ENCODE measurements at places on chromosomes 1 and 21.

GRCh38 chr1:27968692-27969091 is 8.9 kb downstream of the XKR8 start:
- DNase-seq = no peak

GRCh38 chr1:13892198-13892597 is 192.2 kb downstream of the PRDM2 start:
- no peak for DNase-seq

DNA sequence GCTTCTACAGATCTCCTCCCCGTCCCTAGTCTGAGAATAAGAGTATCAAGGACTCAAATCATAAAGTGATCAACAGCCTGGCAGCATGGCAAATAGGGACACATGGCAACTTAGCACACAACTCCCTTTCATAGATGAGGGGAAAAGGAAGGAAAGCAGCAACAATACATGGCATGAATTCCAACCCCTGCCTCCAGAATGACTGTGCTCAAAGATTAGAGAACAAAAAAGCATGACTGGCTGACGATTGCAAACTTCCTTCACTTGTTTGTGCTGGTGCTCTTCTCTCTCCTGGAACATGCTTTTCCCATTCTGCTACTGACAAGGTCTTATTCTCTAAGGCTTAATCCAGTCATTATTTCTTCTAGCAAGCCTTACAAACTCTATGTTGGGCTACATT is 11.5 kb downstream of the KTI12 start:
- no peak for DNase-seq

- no peak for DNase-seq
These were observed 4.0 kb downstream of the TFF3 start for GRCh38 chr21:42311160-42311559.

All from inflammatory macrophage (primary cell).